ENCODE measurements at places on chromosomes 11 and 22. TPM values are rescaled to one million over a fixed set of nuclear protein-coding genes. Genes with fewer than 3 reads are reported as not detected.
A peak's percentile ranks its signal among the peaks of the same experiment; 100 is the strongest.

- no peaks in the 10 kb centered on the region for H3K36me3 ChIP-seq
- no peaks in the 10 kb centered on the region for H3K4me1 ChIP-seq
- no peak overlapping the region for H3K27ac ChIP-seq
- no peak for DNase-seq
- H3K4me3 ChIP-seq, result no peak overlapping the region
These were observed 79.9 kb upstream of the DRD2 start for GRCh38 chr11:113555071-113555619.

- H3K4me1 ChIP-seq, result no peaks in the 10 kb centered on the region
- H3K36me3 ChIP-seq, result no peaks in the 10 kb centered on the region
- H3K27ac ChIP-seq, result no peak overlapping the region
- no peak for DNase-seq
These were observed 45.4 kb downstream of the SOX6 start for GRCh38 chr11:16310943-16311342.

- no peak for DNase-seq
- no peak overlapping the region for H3K4me3 ChIP-seq
- no peaks in the 10 kb centered on the region for H3K4me1 ChIP-seq
- H3K27ac ChIP-seq, result no peak overlapping the region
These were observed 1309.6 kb upstream of the RAG2 start for GRCh38 chr11:37907436-37908218.

DNA sequence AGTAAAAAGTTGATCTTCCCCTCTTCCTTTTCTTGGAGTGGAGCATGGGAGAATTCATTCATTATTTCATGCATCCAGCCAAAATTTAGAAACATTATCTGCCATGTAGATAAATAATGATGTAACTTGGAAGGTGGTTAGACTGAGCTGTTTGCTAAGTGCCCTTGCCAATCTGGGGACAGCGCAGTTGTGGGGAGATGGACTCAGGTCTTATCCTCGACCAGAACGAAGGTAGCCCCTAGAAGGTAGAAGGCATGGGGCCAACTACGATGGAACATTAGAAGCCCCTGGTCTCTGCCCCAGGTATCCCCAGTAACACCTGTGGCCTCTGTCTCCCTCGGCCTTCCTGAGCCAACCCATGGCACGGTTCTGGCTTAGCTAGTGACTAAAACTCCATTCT is 53.0 kb upstream of the TIMP3 start:
- no peaks in the 10 kb centered on the region for H3K27me3 ChIP-seq
- DNase-seq, result no peak
- H3K4me3 ChIP-seq, result no peak overlapping the region
- no peak overlapping the region for H3K27ac ChIP-seq
- H3K4me1 ChIP-seq, result no peaks in the 10 kb centered on the region
- H3K36me3 ChIP-seq, result no peaks in the 10 kb centered on the region

- no peak overlapping the region for H3K4me3 ChIP-seq
- peak; percentile 45 for DNase-seq
- no peaks in the 10 kb centered on the region for H3K4me1 ChIP-seq
- H3K27ac ChIP-seq, result no peak overlapping the region
- no peaks in the 10 kb centered on the region for H3K36me3 ChIP-seq
These were observed 24.7 kb upstream of the AKIP1 start for GRCh38 chr11:8886322-8886721.

GRCh38 chr11:41461057-41461681 is 1.7 kb upstream of the LRRC4C start:
- no peaks in the 10 kb centered on the region for H3K27me3 ChIP-seq
- DNase-seq, result peak; percentile 46
- H3K27ac ChIP-seq, result no peak overlapping the region
- no peak overlapping the region for H3K4me3 ChIP-seq
- no peaks in the 10 kb centered on the region for H3K36me3 ChIP-seq

Gene DESI1
- 28.6 TPM for polyA plus RNA-seq

Gene SAA4
- polyA plus RNA-seq, result not detected

Gene CCDC117
- 8.7 TPM for polyA plus RNA-seq

DNA sequence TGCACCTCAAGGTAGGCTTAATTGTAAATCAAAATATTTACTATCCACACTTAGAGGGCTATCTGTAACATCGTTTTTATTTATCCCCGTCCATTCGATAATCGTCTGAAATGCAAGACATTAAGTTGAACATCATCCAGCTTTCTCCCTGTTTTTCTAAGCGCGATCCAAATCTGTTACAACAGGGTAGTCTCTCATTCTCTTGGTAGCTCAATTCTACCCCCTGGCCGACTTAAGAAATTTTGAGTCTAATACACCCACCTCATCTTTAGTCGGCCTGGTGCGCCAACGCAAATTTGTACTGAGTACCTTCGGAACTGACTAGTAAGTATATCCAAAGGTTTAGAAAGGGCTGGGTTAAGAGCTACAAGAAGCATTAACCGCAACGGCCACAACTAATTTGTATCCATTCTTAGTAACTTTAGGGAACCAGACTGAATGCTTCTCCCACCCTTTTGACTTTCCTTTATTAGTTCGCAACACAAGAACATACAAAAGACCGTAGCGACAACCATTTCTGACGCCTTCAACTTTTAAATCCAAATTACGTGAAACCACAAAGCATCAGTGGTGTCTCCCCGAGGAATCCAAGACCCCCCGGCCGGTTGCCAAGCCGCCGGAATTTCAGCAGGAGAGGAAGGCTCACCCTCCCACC is 1.0 kb upstream of the ZNF143 start:
- no peaks in the 10 kb centered on the region for H3K27me3 ChIP-seq
- peak overlapping the region; percentile 99 for H3K27ac ChIP-seq
- H3K4me1 ChIP-seq, result no peaks in the 10 kb centered on the region
- H3K36me3 ChIP-seq, result no peaks in the 10 kb centered on the region

Gene RRP8
- polyA plus RNA-seq, result 29.8 TPM

Measured in kidney (tissue), 22 donors.